SK-N-DZ (cell line): ENCODE measurements at places on chromosomes 6 and 20.

- DNase-seq: no peak
Observed at GRCh38 chr6:116283191-116283590, 3.5 kb upstream of the TSPYL1 start.

GRCh38 chr20:25389858-25390537, 637 bp downstream of the ABHD12 start:
- peak; percentile 69 for DNase-seq

DNA sequence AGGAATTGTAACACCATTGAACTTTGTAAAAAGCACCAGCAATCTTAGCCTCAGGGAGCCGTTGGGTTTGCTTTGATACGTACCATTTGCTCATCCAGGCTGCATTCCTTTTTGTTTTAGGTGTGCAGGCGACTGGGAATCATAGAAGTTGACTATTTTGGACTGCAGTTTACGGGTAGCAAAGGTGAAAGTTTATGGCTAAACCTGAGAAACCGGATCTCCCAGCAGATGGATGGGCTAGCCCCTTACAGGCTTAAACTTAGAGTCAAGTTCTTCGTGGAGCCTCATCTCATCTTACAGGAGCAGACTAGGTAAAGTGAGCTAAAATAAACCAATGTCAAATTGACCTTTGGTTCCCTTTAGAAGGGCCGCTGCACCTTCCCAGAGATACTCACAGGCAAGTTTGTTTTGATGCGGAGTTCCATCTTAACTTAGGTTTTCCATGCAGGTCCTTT, 1.6 kb downstream of the MYLIP start:
- no peak for DNase-seq

DNA sequence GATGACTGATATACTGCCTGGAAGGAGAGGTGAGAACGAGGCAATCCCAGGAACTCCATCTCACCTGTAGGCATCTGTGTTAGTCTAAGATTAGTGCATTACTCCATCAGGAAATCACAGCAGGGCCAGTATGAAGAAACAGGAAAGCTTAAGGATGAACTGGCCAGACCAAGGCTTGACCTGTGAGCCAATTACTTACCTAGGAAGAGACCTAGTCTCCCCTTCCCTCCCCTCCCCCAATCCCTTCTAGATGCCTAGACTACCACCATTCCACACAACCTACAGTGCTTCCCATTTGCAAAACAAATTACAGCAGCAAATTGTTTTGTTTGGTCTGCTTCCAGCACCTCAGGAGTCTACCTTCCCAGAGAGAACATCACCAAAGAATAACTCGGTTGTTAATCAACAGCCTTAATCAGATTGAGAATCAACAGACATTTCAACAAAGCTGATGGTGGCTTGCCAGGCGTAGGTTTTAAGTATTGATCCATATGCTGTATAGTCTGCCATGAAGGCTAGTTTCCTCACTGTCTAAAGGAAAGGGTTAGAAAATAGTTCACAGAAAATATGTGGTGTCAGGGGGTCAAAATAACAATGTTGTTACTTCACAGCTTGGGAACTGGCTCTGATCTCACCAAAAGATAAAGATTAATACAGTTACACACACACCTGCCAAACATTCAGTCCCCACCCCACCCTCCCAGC, 10.1 kb downstream of the PKHD1 start:
- DNase-seq: peak; percentile 18

DNA sequence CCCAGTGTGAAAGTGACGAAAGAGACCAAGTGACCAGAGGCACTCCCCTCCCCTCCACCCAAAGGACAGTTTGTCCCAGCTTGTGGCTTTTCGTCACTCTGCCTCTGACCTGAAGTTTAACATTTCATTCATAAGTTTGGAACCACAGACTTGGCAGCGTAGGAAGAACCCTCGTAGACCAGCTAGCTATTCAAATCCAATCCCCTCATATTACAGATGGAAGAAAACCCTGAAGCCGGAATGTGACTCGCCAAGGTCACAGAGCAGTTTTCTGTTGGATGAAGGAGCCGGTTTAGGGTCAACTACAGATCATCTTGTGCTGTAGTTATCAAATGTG, 3.9 kb upstream of the SYS1 start:
- no peak for DNase-seq

- no peak for DNase-seq
Observed at GRCh38 chr6:12298017-12298978, 8.1 kb downstream of the EDN1 start.

- DNase-seq: no peak
Observed at GRCh38 chr20:38267296-38267695, 6.8 kb upstream of the KIAA1755 start.

DNA sequence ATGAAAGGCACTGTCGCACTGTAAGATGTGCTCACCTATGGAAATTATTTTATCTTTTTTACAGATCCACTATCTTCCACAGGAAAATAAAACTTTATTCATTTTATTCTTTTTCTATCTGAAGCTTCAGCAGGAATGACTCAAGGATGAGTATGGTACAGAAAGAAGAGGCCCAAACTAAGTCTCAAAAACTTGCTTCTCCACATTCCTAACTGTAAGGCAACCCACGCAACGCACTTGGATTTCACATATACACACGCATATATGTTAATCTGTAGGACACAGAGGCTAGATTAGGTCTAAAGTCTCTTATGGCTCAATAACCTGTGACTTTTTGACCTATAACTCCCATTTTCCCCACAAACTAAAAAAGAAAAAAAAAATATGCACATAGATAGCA, 81.9 kb downstream of the RALGAPA2 start:
- no peak for DNase-seq

- DNase-seq: no peak
Observed at GRCh38 chr6:24719125-24719971, at the start of gene C6orf62. Gene C6orf62 (minus strand): TSS chr6:24719154. CDS start chr6:24718668, 486 bp downstream.

- DNase-seq: peak; percentile 92
Observed at GRCh38 chr6:35727231-35727934, 9.4 kb upstream of the ARMC12 start.

DNA sequence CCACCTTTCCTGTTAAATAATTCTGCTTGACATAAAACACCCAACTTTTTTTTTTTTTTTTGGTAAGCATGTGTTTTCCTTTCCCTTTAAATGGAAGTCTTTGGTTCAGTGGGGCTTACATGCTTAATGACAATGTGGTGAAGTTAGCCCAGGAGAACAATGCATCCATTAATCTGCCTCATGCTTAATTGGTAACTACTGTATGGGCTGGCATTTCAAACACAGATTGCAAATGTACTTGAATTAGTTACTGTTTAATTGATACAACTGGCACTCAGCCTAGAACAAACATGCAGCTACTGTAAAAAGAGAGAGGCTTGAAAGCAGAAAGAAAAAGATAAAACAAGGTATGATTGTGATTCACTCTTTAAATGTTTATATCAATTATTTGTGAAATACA, 483.6 kb upstream of the NOX3 start:
- DNase-seq: no peak

- DNase-seq: no peak
Observed at GRCh38 chr6:155126727-155127439, 131.8 kb downstream of the TIAM2 start.

GRCh38 chr6:13451181-13451895, 36.1 kb downstream of the GFOD1 start:
- no peak for DNase-seq

GRCh38 chr6:24431045-24431451, 28.3 kb downstream of the MRS2 start:
- DNase-seq: peak; percentile 60

GRCh38 chr20:50674138-50674825, 17.1 kb downstream of the RIPOR3 start:
- no peak for DNase-seq

- DNase-seq: no peak
Observed at GRCh38 chr6:43229803-43230620, 731 bp upstream of the DNPH1 start.

DNA sequence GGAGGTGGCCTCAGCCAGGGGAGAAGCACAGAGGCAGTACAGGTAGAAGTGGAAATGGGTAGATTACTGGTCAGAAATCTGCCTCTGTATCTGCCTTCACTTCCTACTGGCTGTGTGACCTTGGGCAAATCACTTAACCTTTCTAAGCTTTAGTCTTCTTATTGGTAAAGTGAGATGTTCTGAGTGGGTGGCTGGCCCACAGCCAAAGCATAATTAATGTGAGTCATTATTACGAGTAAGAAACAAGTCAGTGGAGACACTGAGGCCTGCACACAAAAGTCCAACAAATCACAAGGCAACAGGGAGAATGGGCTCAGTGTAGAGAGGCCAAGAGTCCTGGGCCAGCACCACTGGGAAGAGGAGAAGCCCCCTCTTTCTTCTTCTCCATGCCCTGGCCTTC, 39.1 kb downstream of the NRN1 start:
- DNase-seq: no peak

GRCh38 chr20:53101992-53102760, 130.0 kb downstream of the TSHZ2 start:
- no peak for DNase-seq

DNA sequence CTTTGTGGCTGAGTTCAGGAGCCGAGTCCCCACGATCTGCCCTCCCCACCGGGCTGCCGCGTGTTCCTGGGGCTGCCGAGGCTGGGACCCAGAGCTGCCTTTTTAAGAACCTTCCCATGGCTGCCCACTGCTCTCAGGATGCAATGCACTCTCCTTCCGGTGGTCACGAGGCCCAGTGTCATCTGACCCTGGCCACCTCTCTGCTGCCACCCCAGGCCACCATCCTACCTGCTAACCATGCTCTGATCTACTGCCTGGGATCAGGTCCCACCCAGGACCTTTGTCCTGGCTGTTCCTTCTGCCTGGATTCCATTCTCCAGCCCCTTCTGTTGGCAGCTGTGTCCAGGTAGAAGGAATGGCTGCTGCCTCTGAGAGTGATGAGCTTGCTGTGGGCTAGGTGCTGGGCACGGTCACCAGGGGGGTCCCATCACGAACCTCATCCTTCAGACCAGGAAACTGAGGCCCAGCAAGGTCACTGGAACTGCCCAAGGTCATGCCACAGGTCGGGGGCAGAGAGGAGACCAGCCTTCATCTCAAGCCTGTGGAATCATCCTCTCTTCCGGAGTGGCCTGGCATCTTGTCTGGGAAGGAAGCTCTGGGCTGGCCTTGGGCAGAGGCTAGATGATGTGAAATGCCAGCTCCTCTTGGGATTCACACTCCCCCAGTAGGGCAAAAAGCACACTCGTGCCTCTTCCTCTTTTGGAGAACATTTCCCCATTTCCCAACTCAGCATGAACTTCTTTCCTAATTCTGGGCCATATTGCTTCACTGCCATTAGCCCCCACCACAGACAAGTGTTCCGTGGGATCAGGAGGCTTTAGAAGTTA, 20.5 kb downstream of the PCK1 start:
- DNase-seq: no peak

GRCh38 chr6:35844290-35844689, 39.1 kb downstream of the LHFPL5 start:
- no peak for DNase-seq

DNA sequence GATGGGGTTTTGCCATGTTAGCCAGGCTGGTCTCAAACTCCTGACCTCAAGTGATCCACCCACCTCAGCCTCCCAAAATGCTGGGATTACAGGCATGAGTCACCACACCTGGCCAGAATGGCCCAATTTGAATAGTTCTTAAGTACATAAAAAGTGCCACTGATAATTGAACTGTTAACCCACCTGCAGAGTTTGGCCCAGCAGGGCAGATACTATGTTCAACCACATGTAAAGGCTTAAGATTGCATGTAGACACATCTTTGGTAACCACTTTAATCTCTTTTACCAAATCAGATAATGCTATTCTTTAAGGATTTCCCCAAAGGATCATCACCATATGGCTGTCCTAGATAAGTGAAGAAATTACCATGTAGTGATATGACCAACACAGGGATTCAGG, 21.3 kb upstream of the SGK1 start:
- DNase-seq: no peak

DNA sequence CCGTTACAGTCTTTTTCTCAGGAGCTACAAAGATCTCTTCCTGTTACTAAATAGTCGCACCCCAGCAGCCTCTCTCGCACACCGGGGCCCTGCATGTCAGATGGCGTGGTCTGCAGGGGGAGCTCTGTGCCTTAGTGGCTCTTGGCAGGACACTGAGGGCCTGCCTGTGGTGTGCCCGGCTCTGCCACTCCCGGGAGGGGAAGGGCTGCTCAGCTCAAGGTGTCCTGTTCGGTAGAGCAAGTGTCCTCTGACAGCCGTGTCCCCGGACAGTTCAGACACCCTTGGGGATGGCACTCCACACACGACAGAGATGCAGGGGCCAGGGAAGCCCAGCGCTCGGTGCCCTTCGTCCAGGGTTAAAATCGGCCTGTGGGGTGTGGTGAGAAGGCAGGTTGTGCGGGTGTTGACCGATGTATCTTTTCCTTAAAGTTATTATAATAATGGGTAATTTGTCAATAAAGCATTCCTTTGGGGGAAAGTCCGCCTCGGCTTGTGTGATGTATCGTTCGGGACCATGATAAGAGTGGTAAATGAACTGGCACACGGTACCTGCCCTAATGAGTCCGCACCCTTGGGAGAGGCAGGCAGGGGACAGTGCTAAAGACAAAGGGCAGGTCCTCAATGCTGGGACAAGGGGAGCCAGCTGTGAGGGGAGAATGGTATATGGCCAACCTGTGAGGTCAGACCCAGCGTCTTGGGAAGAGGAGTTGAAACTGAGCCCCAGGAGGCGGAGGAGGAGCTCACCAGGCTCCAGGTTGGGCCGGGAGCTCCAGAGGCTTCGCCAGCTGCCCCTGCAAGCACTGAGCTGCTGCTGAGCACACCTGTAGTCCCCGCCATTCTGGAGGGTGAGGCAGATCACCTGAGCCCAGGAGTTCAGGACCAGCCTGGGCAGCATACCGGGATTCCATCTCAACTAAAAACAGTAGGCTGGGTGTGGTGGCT, 3.6 kb upstream of the DNAJC5 start:
- no peak for DNase-seq

DNA sequence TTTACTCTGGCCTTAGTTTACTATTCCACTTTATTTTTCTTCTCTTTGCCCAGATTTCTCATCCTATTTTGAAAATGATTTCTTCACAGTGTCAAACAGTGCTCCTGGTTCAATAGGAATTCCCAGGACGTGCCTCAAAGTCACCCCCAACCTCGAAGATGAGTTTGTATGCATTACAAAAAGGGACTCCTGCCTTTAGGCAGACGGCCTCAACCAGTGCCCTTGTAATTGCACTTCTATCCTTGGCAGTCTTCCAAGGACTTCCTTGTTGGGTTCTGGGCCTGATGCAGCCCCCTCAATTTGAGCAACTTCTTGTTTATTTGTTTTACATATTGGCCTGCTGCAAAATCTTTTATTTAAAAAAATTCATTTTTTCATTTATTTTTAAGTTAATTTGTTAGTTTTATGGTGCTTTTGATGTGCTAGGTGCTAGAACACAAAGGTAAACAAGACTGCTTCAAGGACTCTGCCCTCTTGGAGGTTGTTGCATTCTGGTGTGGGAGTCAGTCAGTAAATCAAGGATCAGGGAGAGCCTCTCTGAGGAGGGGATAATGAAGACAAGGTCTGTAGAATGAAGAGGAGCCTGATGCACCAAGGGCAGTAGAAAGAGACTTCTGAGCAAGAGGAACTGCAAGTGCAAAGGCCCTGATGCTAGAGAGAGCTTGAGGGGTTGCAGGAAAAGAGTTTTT, 181.5 kb upstream of the LAMP5 start:
- no peak for DNase-seq

- no peak for DNase-seq
Observed at GRCh38 chr6:31836047-31836473, 8.5 kb downstream of the HSPA1B start.

GRCh38 chr6:134517145-134517658, 199.3 kb upstream of the SGK1 start:
- no peak for DNase-seq
